HFFc6 (cell line): ENCODE measurements at places on chromosomes 11 and 22. TPM values are rescaled to one million over a fixed set of nuclear protein-coding genes. Genes with fewer than 3 reads are reported as not detected.
A peak's percentile ranks its signal among the peaks of the same experiment; 100 is the strongest.

GRCh38 chr11:85740481-85741400 lies 54.7 kb upstream of the CCDC89 start:
- no peak overlapping the region for H3K27ac ChIP-seq
- no peak for DNase-seq
- H3K36me3 ChIP-seq, result peaks cover 21% of the 10 kb centered on the region; the same call in 1 of the 2 replicates
- H3K4me1 ChIP-seq, result peaks cover 14% of the 10 kb centered on the region
- H3K4me3 ChIP-seq, result no peak overlapping the region
- no peaks in the 10 kb centered on the region for H3K27me3 ChIP-seq

GRCh38 chr22:41478891-41479521 lies 10.1 kb downstream of the ACO2 start:
- H3K27me3 ChIP-seq, result no peaks in the 10 kb centered on the region
- no peak for DNase-seq
- no peaks in the 10 kb centered on the region for H3K36me3 ChIP-seq
- H3K27ac ChIP-seq, result peak overlapping the region; percentile 75

OR51B5 gene
- total RNA-seq, result 0.30 TPM in 1 of 3 replicates, not detected in the others

DNA sequence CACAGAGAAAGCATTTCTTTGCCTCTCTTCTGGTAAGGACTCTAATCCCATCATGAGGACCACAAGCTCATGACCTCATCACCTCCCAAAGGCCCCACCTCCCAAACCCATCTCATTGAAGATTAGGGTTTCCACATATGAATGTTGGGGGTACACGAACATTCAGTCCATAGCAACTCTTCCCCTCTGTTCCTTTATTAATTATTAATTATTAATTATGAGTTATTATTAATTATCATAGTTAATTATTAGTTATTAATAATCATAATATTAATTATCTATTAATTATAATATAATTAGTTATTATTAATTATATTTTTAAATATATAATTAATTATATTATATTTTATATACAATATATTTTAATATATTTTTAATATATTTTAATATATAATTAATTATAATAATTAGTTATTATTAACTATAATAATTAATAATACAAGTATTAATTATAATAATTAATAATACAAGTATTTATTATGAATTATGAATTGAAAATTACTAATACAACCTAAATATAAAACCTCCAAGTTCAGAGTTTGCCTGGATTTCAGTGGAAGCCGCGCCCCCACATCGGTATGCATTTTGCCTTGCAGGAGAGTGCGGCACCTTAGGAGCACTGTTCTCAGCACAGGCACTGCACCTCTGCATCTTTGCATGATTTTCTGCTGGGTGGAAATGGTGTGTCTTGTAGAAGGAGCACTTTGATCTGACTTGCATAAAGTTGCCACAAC lies 128.0 kb upstream of the FGF3 start:
- no peaks in the 10 kb centered on the region for H3K36me3 ChIP-seq
- H3K4me3 ChIP-seq, result no peak overlapping the region
- peaks cover 17% of the 10 kb centered on the region for H3K4me1 ChIP-seq
- peaks cover 24% of the 10 kb centered on the region for H3K27me3 ChIP-seq
- no peak overlapping the region for H3K27ac ChIP-seq
- DNase-seq, result no peak

GRCh38 chr11:1208394-1209261 lies 14.2 kb upstream of the MUC5B start:
- peaks cover 14% of the 10 kb centered on the region; the same call in 1 of the 2 replicates for H3K27me3 ChIP-seq
- no peaks in the 10 kb centered on the region for H3K4me1 ChIP-seq
- peaks cover 7% of the 10 kb centered on the region; the same call in 1 of the 2 replicates for H3K36me3 ChIP-seq
- H3K27ac ChIP-seq, result no peak overlapping the region

RAC2 gene
- 27.7 to 52.0 TPM (median 29.9 TPM) in 3 replicates for total RNA-seq

DNA sequence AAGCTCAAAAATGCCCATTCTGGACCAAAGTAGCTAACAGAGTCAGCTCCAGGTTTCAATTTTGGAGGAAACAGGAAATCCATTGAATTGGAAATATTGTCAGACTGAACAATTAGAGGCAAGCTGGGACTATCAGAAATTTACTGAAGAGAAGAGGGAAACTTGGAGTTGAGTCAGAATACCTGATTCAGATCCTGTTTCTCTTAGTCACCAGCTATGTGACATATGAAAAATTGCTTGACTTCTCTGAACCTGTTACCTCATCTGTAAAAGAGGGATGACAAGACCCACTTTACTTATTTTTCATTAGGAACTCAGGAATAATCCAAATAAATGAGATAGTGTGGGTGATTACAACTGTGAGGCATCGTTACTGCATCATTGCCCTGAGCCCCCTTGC lies 148.9 kb upstream of the CADM1 start:
- H3K27me3 ChIP-seq, result no peaks in the 10 kb centered on the region; the same call in 1 of the 2 replicates
- H3K27ac ChIP-seq, result no peak overlapping the region
- no peaks in the 10 kb centered on the region for H3K36me3 ChIP-seq
- no peak for DNase-seq
- no peaks in the 10 kb centered on the region for H3K4me1 ChIP-seq
- no peak overlapping the region for H3K4me3 ChIP-seq

DNA sequence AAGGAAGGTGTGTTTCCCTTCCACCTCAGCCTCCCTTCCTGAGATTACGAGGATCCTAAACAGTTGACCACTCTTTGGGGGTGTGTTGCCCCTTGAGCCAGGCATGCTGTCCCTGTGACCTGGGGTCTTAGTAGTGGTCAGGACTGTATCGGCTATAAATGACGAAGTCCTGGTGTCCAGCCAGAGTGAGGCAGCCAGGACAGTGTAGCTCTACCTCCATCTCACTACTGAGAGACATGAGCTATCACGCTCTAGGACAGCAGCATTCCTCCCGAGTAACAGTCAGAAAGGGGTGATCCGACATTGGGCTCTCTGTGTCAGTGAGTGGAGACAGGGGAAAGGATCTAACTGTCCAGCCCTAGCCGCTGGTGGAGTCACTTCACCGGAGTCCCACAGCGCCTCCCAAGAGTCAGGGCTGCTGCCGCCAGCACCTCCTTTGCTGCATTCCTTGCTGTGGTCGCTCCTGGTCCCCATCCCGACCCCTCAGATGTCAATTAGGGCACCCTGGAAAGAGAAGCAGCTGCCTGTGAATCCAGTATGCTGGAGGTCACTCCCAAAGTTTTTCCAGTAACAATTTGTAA lies 3.3 kb upstream of the B3GNT6 start:
- no peak overlapping the region for H3K27ac ChIP-seq
- H3K4me1 ChIP-seq, result no peaks in the 10 kb centered on the region; the same call in 1 of the 2 replicates
- H3K4me3 ChIP-seq, result no peak overlapping the region
- no peak for DNase-seq
- H3K27me3 ChIP-seq, result peaks cover 15% of the 10 kb centered on the region

GRCh38 chr11:34916015-34916842 lies at the start of the genes APIP and PDHX:
TSS of gene APIP (minus strand) at chr11:34916379. CDS start at chr11:34916284, 95 bp downstream.
TSS of gene PDHX (plus strand) at chr11:34916618. CDS start at chr11:34916656, 38 bp downstream.
- peaks cover 48% of the 10 kb centered on the region for H3K4me1 ChIP-seq
- peak within 1 kb of the TSS; percentile 99 for H3K27ac ChIP-seq
- H3K36me3 ChIP-seq, result peaks cover 46% of the 10 kb centered on the region
- peak; percentile 97 for DNase-seq
- H3K4me3 ChIP-seq, result peak within 1 kb of the TSS; percentile 100

OR52E8 gene
- not detected in 3 replicates for total RNA-seq

- H3K4me3 ChIP-seq, result no peak overlapping the region
- H3K36me3 ChIP-seq, result no peaks in the 10 kb centered on the region; the same call in 1 of the 2 replicates
- DNase-seq, result no peak
- no peaks in the 10 kb centered on the region for H3K27me3 ChIP-seq
These were observed 88.5 kb downstream of the TENM4 start for GRCh38 chr11:79352349-79352703.

- peak overlapping the region; percentile 81 for H3K27ac ChIP-seq
- H3K36me3 ChIP-seq, result no peaks in the 10 kb centered on the region
- H3K4me3 ChIP-seq, result peak overlapping the region; percentile 72
These were observed 134.5 kb upstream of the NAV2 start for GRCh38 chr11:19577976-19578619.

- peaks cover 24% of the 10 kb centered on the region; the same call in 1 of the 2 replicates for H3K4me1 ChIP-seq
- H3K27me3 ChIP-seq, result peaks cover 3% of the 10 kb centered on the region; the same call in 1 of the 2 replicates
- H3K36me3 ChIP-seq, result peaks cover 31% of the 10 kb centered on the region
- no peak for DNase-seq
- no peak overlapping the region for H3K27ac ChIP-seq
These were observed 24.1 kb downstream of the ASCC2 start for GRCh38 chr22:29814003-29814402.

- no peak overlapping the region for H3K27ac ChIP-seq
- H3K27me3 ChIP-seq, result peaks cover 34% of the 10 kb centered on the region
- no peak overlapping the region for H3K4me3 ChIP-seq
- no peaks in the 10 kb centered on the region for H3K36me3 ChIP-seq
These were observed 17.7 kb downstream of the CD6 start for GRCh38 chr11:60989093-60989650.

GRCh38 chr11:72443016-72443415 lies 8.7 kb upstream of the CLPB start:
- H3K4me1 ChIP-seq, result peaks cover 15% of the 10 kb centered on the region
- H3K27ac ChIP-seq, result no peak overlapping the region
- no peak for DNase-seq
- no peak overlapping the region for H3K4me3 ChIP-seq

IL10RA gene
- total RNA-seq, result not detected in 3 replicates

SYTL2 gene
- total RNA-seq, result 23.0 to 29.3 TPM (median 26.8 TPM) in 3 replicates

- H3K27me3 ChIP-seq, result peaks cover 2% of the 10 kb centered on the region; the same call in 1 of the 2 replicates
- H3K4me3 ChIP-seq, result peak overlapping the region; percentile 58
- DNase-seq, result peak; percentile 92
- H3K27ac ChIP-seq, result peak overlapping the region; percentile 79
These were observed 36.9 kb downstream of the ARFGAP3 start for GRCh38 chr22:42820045-42820763.

DNA sequence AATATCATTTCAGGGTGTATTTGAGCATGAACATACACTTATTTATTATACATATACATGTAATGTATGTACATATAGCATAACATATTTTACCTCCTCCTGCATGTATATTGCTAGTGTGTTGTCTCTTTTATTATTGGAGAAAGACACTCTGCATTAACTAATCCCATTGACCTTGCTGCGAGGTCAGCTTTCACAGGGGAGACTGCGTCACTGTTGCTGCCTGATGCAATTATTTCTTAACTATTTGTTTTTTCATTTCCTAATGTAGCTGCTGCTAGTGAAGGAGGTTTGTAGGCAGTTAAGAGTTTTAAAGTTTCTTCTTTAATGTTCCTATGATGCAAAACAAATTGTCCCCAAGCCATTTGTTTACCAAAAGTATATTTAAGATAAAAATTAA lies 185.4 kb upstream of the CNTN5 start:
- H3K27ac ChIP-seq, result no peak overlapping the region
- H3K36me3 ChIP-seq, result no peaks in the 10 kb centered on the region
- no peak overlapping the region for H3K4me3 ChIP-seq
- H3K4me1 ChIP-seq, result no peaks in the 10 kb centered on the region
- DNase-seq, result no peak

DNA sequence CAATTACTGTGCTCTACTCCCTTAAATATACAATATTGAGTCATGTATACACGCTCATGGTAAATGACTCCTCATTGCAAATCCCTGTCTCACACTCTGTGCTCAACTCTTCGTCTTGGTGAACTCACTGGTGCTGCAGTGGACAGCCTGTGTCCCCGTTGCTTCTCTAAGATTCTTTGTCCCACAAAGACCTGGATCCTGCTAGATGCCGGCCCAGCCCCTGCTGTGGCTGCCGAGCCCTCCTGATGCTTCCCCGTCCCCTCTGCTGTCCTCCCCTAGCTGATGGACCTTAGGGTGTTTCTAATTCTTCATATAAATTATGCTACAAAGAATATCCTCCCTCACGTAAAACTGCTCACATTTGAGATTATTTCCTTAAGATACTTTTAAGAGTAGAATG lies 5.5 kb downstream of the APOL2 start:
- H3K27me3 ChIP-seq, result peaks cover 1% of the 10 kb centered on the region; the same call in 1 of the 2 replicates
- DNase-seq, result no peak
- peaks cover 32% of the 10 kb centered on the region for H3K36me3 ChIP-seq

- peaks cover 21% of the 10 kb centered on the region for H3K36me3 ChIP-seq
- H3K4me3 ChIP-seq, result no peak overlapping the region
- no peaks in the 10 kb centered on the region for H3K4me1 ChIP-seq
These were observed 38.7 kb upstream of the TTC36 start for GRCh38 chr11:118488480-118489109.

GRCh38 chr11:126669416-126669815 lies 313.9 kb downstream of the ST3GAL4 start:
- H3K36me3 ChIP-seq, result peaks cover 14% of the 10 kb centered on the region; the same call in 1 of the 2 replicates
- H3K27ac ChIP-seq, result no peak overlapping the region
- no peaks in the 10 kb centered on the region for H3K27me3 ChIP-seq
- peaks cover 15% of the 10 kb centered on the region for H3K4me1 ChIP-seq
- no peak overlapping the region for H3K4me3 ChIP-seq

LDLRAD3 gene
- total RNA-seq, result 5.4 to 9.2 TPM (median 5.8 TPM) in 3 replicates

CRYBB1 gene
- total RNA-seq, result not detected in 3 replicates

F2 gene
- total RNA-seq, result not detected in 3 replicates

DNA sequence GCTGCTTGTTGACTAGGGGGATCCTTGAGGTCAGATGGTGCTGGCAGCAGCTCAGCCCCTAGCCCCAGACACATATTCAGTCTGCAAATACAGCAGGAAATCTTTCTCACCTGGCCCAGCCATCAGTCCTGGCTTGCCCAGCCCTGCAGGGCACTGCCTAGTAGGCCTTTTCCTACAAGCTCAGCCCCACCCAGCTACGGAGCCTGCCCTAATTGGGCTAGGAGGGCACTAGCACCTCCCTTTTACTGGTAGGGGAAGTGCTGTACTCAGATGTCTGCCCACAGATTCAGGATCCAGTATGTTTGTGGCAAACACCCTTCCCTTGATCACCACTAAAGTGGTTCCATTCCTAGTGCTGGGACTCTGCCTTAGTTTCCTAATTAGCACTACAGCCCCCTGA lies 257.1 kb upstream of the CADM1 start:
- H3K36me3 ChIP-seq, result no peaks in the 10 kb centered on the region
- H3K4me1 ChIP-seq, result no peaks in the 10 kb centered on the region
- no peak for DNase-seq
- H3K27me3 ChIP-seq, result no peaks in the 10 kb centered on the region; the same call in 1 of the 2 replicates
- H3K27ac ChIP-seq, result no peak overlapping the region
- no peak overlapping the region for H3K4me3 ChIP-seq

DNA sequence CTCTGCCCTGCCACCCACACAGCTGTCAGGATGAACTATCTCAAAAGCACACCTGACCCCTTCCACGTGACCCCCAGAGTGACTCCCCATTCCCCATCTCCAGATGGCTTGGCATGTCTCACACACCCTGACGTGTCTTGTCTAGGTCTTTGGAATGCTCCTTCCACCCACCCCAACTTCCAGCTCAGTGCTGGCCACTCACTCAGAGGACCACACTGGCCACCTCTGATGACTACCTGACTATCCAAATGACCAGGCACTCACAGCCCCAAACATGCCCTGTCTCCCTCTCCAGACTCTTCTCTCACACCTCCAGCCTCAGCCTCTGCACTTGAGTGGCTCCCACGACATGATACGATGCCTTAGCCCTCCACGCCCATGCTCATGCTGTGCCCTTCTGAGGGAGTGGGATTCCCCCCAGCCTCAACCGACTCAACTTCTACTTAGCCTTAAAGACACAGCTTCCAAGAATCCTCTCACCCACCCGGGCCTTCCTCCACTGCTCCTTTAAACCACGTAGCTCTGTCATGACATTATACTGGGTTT lies 259.4 kb downstream of the BUD13 start:
- no peaks in the 10 kb centered on the region for H3K4me1 ChIP-seq
- H3K36me3 ChIP-seq, result no peaks in the 10 kb centered on the region
- no peak for DNase-seq
- no peak overlapping the region for H3K4me3 ChIP-seq

FGF19 gene
- total RNA-seq, result not detected in 3 replicates

GRCh38 chr11:6567371-6567745 lies 36.1 kb downstream of the RRP8 start:
- H3K36me3 ChIP-seq, result no peaks in the 10 kb centered on the region; the same call in 1 of the 2 replicates
- H3K27ac ChIP-seq, result no peak overlapping the region
- H3K4me3 ChIP-seq, result no peak overlapping the region
- DNase-seq, result no peak
- peaks cover 27% of the 10 kb centered on the region for H3K4me1 ChIP-seq

GRCh38 chr11:77402218-77402556 lies 71.7 kb downstream of the PAK1 start:
- H3K36me3 ChIP-seq, result peaks cover 18% of the 10 kb centered on the region
- H3K4me1 ChIP-seq, result peaks cover 31% of the 10 kb centered on the region
- H3K4me3 ChIP-seq, result no peak overlapping the region
- no peak overlapping the region for H3K27ac ChIP-seq
- DNase-seq, result no peak
- H3K27me3 ChIP-seq, result no peaks in the 10 kb centered on the region
